ENCODE measurements at places on chromosomes 4 and X. TPM values are rescaled to one million over a fixed set of nuclear protein-coding genes. Genes with fewer than 3 reads are reported as not detected.

GRCh38 chr4:7034262-7035081 is 8.7 kb upstream of the TADA2B start:
- no peaks in the 10 kb centered on the region for H3K27me3 ChIP-seq
- peaks cover 3% of the 10 kb centered on the region for H3K36me3 ChIP-seq
- H3K4me3 ChIP-seq: no peak overlapping the region
- H3K27ac ChIP-seq: no peak overlapping the region
- DNase-seq: no peak

GRCh38 chr4:68383115-68383514 is 33.2 kb upstream of the YTHDC1 start:
- H3K36me3 ChIP-seq: no peaks in the 10 kb centered on the region
- no peak for DNase-seq
- no peak overlapping the region for H3K27ac ChIP-seq
- H3K27me3 ChIP-seq: no peaks in the 10 kb centered on the region
- no peak overlapping the region for H3K4me3 ChIP-seq

DNA sequence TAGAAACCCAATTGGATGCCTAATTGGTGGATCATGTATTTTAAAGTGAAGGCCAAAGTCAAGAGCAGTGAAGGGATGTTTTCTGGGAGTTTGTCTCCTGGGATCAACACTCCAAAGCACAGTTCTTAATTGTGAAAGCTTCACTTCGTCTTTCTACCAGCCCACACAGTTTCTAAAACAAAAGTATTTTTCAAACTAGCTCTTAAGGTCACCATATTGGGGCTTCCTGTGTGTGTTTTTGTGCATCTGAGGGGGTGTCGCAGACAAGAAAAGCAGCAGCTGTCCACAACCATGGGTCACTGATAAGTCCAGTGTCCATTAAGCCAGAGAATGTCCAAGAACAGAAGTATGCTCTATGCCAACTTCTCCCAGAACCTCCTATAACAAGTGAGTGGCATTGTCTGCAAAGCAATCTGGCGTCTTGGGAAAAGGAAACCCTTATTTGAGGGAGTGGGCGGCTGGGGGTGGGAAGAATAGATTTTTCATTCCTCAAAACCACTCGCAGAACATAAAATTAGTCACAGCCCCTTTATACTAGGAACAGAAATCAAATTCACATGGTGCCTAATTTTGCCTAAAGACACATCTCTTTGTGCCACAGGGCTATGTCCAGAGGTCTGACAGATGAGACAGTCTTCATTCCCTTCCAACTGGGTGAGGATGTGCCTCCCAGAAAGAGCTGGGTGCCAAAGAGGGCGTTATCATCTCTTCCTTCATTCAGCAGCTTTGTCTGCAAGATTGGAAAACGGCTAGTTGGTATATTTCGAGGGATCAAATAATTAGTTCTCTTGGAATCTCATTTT is 610.4 kb downstream of the BCOR start:
- H3K4me1 ChIP-seq: peaks cover 32% of the 10 kb centered on the region
- no peak overlapping the region for H3K27ac ChIP-seq
- DNase-seq: no peak
- no peaks in the 10 kb centered on the region for H3K27me3 ChIP-seq
- peaks cover 3% of the 10 kb centered on the region for H3K36me3 ChIP-seq

GRCh38 chrX:30219372-30219771 is 4.0 kb downstream of the MAGEB2 start:
- no peak for DNase-seq
- no peaks in the 10 kb centered on the region for H3K4me1 ChIP-seq
- no peaks in the 10 kb centered on the region for H3K27me3 ChIP-seq
- no peak overlapping the region for H3K4me3 ChIP-seq

DNA sequence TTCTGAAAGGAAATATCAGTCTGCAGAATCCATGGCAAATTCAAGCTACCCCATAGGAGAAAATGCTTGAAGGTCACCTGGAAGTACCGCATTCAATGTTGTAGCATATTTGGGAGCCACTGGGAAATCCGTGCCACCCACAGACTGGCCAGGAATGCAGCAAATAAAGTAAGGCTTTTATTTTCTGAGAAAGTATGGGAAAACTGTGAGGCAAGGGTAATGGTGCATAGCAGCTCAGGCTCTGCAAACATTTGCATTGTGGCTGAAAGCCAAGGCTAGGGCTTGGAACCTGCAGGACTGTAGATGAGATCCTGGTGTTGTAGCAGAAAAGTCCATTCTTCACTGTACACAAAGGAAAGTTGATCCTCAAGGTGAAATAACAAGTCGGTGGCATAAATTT is 450.9 kb upstream of the NR3C2 start:
- no peaks in the 10 kb centered on the region for H3K27me3 ChIP-seq
- H3K27ac ChIP-seq: no peak overlapping the region
- H3K36me3 ChIP-seq: no peaks in the 10 kb centered on the region
- DNase-seq: no peak
- H3K4me1 ChIP-seq: no peaks in the 10 kb centered on the region

GRCh38 chr4:1976416-1977352 is 32.1 kb downstream of the NELFA start:
- peaks cover 30% of the 10 kb centered on the region for H3K36me3 ChIP-seq
- no peak overlapping the region for H3K27ac ChIP-seq
- no peak overlapping the region for H3K4me3 ChIP-seq
- DNase-seq: no peak
- H3K27me3 ChIP-seq: no peaks in the 10 kb centered on the region

GRCh38 chr4:75895744-75896314 is 6.4 kb downstream of the PPEF2 start:
- H3K27ac ChIP-seq: no peak overlapping the region
- H3K27me3 ChIP-seq: no peaks in the 10 kb centered on the region
- H3K36me3 ChIP-seq: no peaks in the 10 kb centered on the region
- DNase-seq: no peak

GRCh38 chr4:13892739-13893105 is 265.2 kb upstream of the BOD1L1 start:
- no peak for DNase-seq
- H3K27ac ChIP-seq: no peak overlapping the region
- H3K4me3 ChIP-seq: no peak overlapping the region
- H3K27me3 ChIP-seq: peaks cover 5% of the 10 kb centered on the region

DNA sequence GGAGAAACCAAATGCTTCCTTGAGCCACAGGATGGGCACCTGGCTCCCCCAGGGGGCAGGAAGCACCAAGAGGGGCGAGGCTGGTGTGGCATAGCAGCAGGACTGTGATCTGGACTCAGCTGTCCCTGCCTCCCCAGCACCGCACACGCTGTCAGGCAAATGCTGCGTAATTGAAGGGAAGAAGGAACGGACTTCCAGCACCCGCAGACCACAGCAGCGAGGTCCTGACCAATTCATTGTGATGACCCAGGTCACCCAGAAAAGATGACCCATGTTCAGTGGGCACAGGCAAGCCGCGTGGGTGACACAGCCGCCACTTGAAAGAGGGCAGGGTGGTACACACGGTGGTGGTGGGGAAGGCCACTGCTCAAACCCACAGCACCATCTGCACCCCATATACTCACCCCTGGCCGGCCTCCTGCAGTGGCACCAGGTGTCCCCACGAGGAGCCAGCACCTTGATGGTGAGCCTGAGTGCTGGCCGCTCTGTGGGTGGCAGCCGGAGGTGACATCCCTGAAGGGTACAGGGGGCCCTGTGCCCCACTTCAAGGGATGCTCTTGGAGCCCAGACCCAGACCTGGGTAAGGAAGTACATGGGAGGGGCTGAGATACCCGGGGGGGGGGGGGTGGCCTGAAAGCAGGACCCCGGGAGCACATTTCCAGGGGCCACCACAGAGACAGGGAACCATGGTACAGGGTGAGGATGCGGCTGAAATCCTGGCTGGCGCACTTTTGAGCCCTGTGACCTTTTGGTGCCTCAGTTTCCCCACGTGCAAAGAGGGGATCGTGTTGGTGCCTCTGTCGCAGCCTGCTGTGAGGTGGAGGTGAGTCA is 11.5 kb downstream of the NAT8L start:
- H3K4me1 ChIP-seq: no peaks in the 10 kb centered on the region
- H3K4me3 ChIP-seq: no peak overlapping the region
- no peaks in the 10 kb centered on the region for H3K27me3 ChIP-seq
- no peak for DNase-seq
- no peak overlapping the region for H3K27ac ChIP-seq

GRCh38 chrX:105552395-105552794 is 269.9 kb upstream of the NRK start:
- H3K36me3 ChIP-seq: no peaks in the 10 kb centered on the region
- DNase-seq: no peak
- no peak overlapping the region for H3K27ac ChIP-seq
- no peak overlapping the region for H3K4me3 ChIP-seq

DNA sequence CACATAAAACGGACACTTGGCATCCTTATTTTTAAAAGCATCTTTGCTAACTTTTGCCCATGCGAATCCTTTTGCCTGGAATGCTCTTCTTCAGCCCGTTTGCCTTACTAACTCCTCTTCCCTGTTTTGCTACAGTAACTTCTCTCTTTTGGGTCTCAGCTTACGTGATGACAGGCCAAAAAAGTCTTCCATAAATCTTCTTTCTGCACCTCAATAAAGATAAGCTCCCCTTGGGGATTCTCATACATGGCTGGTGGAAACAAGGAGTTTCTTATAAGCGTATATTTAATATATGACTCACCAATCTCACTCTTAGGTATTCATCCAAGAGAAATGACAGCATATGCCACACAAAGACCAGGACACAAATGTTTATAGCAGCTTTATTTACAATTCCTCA is 192.7 kb downstream of the RCHY1 start:
- H3K4me3 ChIP-seq: no peak overlapping the region
- no peak for DNase-seq
- no peaks in the 10 kb centered on the region for H3K27me3 ChIP-seq
- no peaks in the 10 kb centered on the region for H3K36me3 ChIP-seq

GRCh38 chr4:147327322-147327721 is 153.6 kb upstream of the EDNRA start:
- H3K36me3 ChIP-seq: no peaks in the 10 kb centered on the region
- H3K27me3 ChIP-seq: peaks cover 5% of the 10 kb centered on the region
- DNase-seq: no peak
- H3K4me3 ChIP-seq: no peak overlapping the region
- H3K4me1 ChIP-seq: no peaks in the 10 kb centered on the region

DNA sequence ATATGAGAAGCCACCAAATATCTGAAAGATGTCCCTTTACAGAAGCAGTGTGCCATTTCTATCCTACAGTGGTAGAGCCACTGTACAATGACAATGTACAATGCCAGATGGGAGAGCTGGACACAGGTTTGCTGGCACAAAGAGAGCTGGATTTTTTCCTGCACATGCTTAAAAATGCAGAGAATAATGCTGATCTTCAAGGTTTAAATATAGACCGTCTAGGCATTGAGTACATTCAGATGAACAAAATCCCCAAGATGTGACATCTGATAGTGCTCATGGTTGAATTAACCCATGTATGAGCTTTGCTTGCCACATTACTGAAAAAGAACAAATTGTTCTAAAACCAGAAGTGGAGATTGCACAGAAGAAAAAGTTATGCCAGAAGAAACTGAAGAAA is 11.7 kb downstream of the ADGRL3 start:
- no peak for DNase-seq
- H3K4me3 ChIP-seq: no peak overlapping the region
- H3K4me1 ChIP-seq: no peaks in the 10 kb centered on the region

DNA sequence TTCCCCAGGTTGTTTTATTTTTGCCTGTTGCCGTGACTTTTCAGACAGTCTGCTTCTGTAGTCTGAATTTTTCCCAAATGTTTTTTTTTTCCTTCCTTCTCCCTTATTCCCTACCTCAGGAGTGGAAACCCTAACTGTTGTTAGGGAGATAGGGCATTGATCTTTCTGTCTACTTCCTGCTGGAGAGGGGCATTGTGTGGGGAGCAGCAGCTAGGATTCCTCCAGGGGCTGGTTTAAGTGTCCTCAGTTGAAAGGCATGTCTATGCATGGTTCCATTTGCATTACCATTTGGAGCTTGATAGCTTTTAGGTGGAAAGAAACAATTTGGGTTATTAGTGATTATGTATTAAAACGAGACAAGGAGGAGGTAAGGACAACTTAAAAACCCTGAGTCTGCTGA is 383.9 kb downstream of the DCAF12L2 start:
- H3K36me3 ChIP-seq: no peaks in the 10 kb centered on the region
- H3K4me1 ChIP-seq: no peaks in the 10 kb centered on the region
- H3K27me3 ChIP-seq: no peaks in the 10 kb centered on the region
- no peak overlapping the region for H3K4me3 ChIP-seq
- no peak overlapping the region for H3K27ac ChIP-seq
- no peak for DNase-seq

GRCh38 chr4:141905751-141906150 is 269.4 kb downstream of the IL15 start:
- no peak overlapping the region for H3K27ac ChIP-seq
- no peak for DNase-seq
- no peaks in the 10 kb centered on the region for H3K4me1 ChIP-seq

- H3K4me1 ChIP-seq: no peaks in the 10 kb centered on the region
- no peaks in the 10 kb centered on the region for H3K36me3 ChIP-seq
- DNase-seq: no peak
- no peak overlapping the region for H3K27ac ChIP-seq
These were observed 29.9 kb upstream of the PCDH19 start for GRCh38 chrX:100440006-100440405.

- H3K36me3 ChIP-seq: no peaks in the 10 kb centered on the region
- H3K4me3 ChIP-seq: no peak overlapping the region
- DNase-seq: no peak
- no peaks in the 10 kb centered on the region for H3K27me3 ChIP-seq
These were observed 70.9 kb upstream of the ARHGEF9 start for GRCh38 chrX:63855896-63856295.

DNA sequence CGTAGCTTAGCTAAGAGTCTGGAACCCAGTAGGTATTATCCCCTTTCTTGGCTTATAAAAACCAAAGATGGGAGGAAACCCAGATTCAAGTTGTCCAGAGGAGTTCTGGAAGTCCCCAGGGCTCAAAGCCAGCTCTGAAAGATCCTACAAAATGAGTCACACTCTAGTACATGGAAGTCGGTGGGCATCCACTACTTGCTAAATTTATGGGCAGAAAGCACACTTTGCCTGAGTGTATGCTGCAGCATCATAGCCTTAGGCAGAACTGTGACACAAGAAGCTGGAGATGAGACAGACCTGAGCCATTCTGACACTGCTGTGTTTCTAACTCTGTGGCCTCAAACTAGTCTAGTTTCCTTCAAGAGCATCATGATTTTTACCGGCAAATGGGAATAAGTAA is 429.3 kb downstream of the AFF2 start:
- no peak overlapping the region for H3K27ac ChIP-seq
- no peaks in the 10 kb centered on the region for H3K27me3 ChIP-seq
- H3K4me3 ChIP-seq: no peak overlapping the region
- H3K4me1 ChIP-seq: no peaks in the 10 kb centered on the region
- no peaks in the 10 kb centered on the region for H3K36me3 ChIP-seq

GRCh38 chrX:110920991-110921390 is 125.4 kb upstream of the CHRDL1 start:
- no peak for DNase-seq
- H3K4me1 ChIP-seq: no peaks in the 10 kb centered on the region
- no peak overlapping the region for H3K4me3 ChIP-seq
- no peak overlapping the region for H3K27ac ChIP-seq
- no peaks in the 10 kb centered on the region for H3K36me3 ChIP-seq

Gene RADX
- 10.1 TPM for total RNA-seq

Gene TMEM128
- total RNA-seq: 23.6 TPM

Gene TCEAL7
- not detected for total RNA-seq

Gene DCAF12L2
- not detected for total RNA-seq

Gene XAGE1A
- not detected for total RNA-seq

Gene MAGEC2
- total RNA-seq: not detected

Gene SLC2A9
- total RNA-seq: 1.2 TPM

Gene MED12
- 43.4 TPM for total RNA-seq

All from activated naive CD8-positive, alpha-beta T cell treated with anti-CD3 and anti-CD28 coated beads for 36 hours (primary cell).